Bone marrow (tissue), 2 donors: ENCODE measurements at places on chromosomes 6 and 20.

DNA sequence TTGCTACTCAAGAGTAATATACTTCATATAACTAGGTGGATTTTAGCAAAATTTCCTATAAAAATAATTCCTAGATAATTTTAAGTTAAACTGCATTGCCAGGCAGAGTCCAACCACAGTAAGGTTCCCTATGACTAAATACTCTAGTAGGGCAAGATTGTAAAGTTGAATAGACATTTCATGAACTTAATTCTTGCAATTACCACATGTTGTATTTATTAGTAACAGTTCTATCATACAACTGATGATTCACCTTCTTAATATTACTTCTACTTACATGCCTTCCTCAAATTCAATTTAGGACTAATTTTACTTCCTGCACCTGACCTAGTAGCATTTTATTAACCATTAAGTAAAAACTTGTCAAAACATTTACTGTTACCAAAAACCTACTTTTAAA is 266.7 kb upstream of the THEMIS start:
- DNase-seq: no peak

DNA sequence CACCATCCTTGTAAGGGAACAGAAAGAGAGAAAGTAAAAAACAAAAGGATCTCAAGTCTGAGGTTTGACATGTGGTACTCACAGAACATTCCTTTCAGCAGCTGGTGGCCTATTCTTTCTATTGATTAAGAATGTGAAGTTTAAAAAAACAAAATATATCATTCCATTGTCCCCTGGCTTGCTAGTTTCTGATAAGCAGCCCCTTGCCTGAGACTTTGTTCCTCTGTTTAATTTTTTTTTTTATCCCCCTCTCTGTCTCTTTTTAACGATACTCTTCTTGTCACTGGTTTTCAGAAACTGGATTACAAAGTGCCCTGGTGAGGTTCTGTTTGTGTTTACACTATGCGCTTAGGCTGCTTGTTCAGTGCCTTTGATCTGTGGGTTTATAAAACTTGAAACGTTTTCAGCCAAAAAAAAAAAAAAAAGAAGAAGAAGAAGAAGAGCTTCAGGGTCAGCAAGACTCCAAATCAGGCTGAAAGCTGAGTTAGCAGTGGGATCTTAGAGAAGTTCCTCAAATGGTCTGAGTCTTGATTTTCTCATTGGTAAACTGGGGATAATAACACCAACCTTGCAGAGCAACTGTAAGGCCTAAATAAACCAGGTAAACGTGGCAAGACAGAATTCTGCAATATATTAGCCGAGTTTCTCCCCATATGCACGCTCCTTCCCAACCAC is 45.1 kb upstream of the SLC22A23 start:
- no peak for DNase-seq

- no peak for DNase-seq
Observed at GRCh38 chr6:89716532-89716931, 78.0 kb upstream of the LYRM2 start.

DNA sequence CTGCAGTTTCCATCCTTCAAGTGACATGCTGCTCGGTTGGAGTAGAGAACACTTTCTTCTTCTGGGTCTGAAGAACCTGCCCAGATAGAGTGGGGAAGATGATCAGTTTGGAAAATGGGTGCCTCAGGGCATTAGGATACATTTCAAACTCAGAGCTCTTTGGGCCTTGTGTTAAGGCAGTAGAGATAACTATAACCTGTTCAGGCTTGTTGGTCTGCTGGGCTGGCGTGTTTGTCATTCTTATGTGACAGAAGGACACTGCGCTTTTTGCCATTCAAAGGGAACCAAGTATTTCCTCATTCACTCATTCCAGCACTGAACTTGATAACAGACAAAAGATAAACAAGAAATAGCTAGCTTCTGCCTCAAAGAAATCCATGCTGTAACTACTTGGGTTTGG is 3.8 kb downstream of the TOMM34 start:
- no peak for DNase-seq

GRCh38 chr6:154242617-154243357 is 113.8 kb downstream of the IPCEF1 start:
- no peak for DNase-seq

- no peak for DNase-seq
Observed at GRCh38 chr6:29651413-29652197, 5.3 kb upstream of the MOG start.

DNA sequence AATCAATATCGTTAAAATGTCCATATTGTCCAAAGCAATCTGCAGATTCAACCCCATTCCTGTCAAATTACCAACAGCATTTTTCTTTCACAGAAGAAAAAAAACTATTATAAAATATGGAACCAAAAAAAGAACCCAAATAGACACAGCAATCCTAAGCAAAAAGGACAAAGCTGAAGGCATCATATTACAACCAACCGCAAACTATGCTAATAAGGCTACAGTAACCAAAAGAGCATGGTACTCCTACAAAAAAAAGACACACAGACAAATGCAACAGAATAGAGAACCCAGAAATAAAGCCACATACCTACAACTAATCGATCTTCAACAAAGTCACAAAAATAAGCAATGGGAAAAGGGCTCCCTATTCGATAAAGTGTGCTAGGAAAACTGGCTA is 49.2 kb downstream of the RNGTT start:
- DNase-seq: no peak

DNA sequence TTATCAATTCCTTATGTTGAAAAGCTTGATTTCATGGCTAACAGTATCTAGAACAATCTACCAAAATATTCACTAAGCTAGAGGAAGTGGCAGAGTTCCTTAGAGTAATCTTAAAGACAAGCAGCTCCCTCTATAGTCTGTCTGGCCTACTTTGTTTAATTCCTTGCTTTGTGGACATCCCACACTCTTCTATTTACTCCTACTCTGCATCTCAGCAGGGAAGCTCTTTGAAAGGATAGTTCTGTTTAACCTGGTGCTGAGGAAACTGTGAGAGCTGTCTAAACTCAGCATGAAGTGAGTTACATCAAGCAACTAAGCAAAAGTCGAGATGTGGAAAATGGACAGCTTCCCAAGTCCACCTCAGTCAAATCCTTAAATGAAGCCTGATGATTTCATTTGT is 4.3 kb downstream of the REV3L start:
- no peak for DNase-seq

DNA sequence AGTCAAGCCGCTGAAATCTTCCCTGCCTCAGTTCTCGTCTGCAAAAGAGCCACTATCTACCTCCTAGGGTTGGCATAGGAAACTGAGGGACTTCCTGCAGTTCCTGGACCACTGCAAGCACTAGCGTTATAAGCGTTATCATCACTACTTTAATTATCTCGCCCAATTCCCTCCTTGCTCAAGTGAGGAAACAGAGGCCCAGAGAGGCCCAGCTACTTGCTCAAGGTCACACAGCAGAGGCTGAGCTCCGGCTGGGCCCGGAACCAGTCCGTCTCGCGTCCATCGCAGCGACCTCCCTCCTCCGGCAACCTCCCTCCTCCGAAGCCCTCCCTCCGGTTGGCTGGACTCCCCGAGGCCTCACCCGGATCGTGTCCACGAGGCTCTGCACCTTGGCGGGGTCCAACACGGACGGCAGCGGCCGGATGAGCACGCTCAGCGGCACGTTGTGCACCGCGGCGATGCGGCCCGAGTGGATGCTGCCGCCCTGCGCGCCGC is 338 bp downstream of the SRXN1 start:
- DNase-seq: no peak

DNA sequence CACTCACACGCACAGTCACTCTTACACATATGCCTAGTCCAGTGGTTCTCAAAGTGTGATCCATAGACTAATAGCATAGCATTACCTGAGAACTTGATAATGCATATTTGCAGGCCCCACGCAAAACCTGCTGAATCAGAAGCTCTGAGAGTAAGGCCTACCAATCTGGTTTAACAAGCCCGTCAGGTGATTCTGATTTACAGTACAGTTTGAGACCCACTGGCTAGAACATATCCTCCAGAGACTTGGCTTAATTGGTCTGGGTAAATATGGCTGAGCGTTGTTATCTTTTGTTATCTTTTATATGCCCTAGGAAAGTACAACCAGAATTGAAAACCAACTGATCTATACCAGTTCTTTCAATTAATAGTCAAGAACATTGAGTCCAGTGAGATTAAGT is 9.6 kb downstream of the TSPYL4 start:
- no peak for DNase-seq

- no peak for DNase-seq
Observed at GRCh38 chr20:4717816-4718570, 3.7 kb upstream of the PRND start.

DNA sequence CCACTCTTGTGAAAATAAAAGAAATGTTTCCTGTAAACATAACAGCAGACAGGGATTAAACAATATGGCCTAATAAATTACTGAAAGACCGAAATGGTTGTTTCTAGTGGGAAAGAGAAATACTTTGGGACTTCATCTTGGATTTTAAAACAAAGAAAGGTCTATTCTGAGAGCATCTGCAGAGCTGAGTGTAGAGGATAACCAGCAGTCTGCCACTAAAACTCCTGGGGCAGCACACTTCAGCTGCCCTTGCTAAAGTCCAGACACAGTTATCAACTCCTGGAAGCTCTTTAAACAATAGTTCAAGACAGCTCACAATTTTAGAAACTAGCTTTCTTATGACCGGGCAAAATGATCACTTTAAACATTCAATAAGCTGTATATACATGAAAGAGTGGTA is 38.6 kb downstream of the AKIRIN2 start:
- no peak for DNase-seq

DNA sequence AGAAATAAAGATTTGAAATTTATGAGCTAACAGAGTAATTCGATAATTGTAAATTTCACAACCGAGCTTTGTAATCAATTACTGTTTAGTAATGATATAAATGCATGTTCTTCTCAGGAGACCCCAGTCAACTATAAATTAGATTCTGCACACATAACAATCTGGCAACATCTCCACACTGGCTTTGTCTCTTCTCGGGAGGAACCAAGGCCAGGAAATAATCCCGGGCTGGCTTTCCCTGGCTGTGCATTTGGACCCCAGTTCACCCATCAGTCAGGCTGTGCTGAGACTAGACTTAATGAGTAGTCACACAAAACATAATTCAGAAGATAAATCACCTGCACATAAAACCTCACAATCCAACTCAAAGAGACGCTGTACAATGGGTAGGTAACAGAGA is 65.5 kb downstream of the PTPRT start:
- DNase-seq: no peak

- DNase-seq: no peak
Observed at GRCh38 chr6:2943564-2943955, 27.8 kb downstream of the SERPINB6 start.

DNA sequence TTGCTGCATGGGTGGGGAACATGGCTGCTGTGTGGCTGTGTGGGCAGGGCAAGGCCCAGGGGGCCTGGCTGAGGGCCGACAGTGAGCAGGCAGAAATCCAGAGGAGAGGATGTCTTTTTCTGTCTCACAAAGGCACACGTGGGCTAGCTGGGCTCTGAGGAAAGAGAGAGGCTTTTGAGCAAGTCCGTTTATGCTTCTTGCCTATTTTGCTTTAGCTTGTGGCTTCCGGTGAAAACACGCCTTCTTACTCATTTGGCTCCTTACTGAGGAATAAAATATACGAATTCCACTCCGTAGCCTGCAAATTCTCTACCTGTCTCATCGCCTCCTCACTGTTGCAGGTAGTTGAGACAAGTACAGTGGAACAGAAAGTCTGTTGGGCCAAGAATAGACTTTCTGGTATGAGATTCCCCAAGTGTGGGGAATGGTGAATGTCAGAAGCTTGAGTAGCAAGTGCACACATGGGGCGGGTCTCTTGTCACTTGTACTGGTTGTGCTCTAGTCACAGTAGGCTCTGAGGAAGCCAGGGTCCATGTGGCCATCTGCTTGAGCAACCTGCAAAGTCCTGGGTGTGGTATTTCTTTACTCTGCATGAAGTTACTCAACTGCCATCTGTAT is 28.4 kb downstream of the WRNIP1 start:
- no peak for DNase-seq

DNA sequence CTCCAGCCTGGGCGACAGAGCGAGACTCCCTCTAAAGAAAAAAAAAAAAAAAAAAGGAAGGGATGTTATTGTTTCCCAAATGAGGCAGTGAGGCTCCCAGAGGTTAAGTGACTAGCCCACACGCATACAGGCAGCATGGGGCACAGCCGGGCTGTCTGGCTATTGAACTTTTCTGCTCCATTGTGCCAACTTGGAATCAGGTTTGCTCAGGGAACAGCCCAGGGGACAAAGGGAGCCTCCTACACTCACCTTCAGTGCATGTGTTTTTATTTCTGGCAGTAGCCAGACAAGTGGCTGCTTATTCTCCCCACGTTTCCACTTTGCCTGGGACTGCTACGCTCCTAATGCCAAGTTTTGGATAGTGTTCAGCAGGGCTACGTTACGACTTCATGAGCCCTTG is 10.7 kb downstream of the ETV7 start:
- no peak for DNase-seq

DNA sequence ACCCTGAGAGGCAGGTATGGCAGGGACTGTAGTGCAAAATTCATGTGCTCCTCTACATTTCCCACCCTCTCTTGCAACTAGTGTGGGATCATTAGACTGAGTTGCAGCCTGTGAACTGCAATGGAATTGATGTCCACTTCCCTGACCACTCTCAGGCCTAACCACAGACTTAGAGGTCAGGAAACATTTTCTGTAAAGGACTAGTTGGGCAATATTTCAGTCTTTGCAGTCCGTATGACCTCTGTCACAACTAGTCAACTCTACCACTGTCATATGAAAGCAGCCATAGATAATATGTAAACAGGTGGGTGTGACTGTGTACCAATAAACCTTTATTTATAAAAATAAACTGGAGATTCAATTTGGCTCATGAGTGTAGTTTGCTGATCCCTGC is 134.4 kb upstream of the TOP1 start:
- no peak for DNase-seq

DNA sequence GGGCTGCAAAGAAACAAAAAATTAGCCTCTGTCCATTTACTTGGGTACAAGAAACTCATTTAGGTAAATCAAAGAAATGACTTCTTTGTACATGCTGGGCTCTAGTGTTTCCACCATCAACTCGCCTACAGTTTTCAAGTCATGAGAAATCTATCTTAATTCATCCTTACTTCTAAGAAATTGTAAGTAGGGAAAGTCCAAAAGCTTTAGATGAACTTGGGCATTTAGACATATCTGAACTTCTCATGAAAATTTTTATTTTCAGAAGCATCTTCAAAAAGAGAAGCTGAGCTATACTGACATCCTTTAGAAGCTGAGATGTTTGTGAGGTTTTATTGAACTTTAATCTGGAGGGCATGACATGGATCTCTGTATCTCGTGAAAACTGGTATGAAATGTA is 117.3 kb downstream of the MYB start:
- no peak for DNase-seq

- no peak for DNase-seq
Observed at GRCh38 chr6:166997768-166998255, 1.4 kb upstream of the CEP43 start.

GRCh38 chr6:108677357-108677756 is 116.6 kb downstream of the FOXO3 start:
- DNase-seq: no peak

- DNase-seq: no peak
Observed at GRCh38 chr20:37437676-37438075, 83.4 kb upstream of the NNAT start.

- DNase-seq: no peak
Observed at GRCh38 chr6:123168466-123168865, 172.4 kb downstream of the CLVS2 start.
